ENCODE measurements at places on chromosomes 11 and 22.

GRCh38 chr11:8183111-8183510, 14.3 kb upstream of the RIC3 start:
- no peak for DNase-seq

DNA sequence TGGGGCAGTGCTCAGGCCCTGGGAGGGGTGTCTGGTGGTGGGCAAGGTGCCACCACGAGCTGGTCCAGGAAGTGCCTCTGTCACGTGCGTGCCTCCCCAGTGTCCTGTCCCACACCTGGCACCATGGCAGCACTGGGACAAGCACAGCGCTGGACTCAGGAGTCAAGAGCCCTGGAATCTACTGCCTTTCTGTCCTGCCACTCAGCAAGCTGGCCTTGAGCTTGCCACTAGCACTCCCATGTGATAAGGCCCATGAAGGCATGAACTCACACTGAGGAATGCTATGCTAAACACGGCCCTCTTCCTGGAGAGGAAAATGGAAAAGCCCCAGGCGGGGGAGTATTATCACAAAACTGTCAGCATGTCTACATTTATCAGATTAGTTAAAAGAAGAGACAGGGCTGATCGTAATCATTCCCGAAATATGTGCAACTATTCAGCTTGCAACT, 50.7 kb upstream of the SLC35C1 start:
- DNase-seq: no peak

GRCh38 chr11:46075928-46076327, 45.3 kb downstream of the PHF21A start:
- DNase-seq: no peak

- DNase-seq: no peak
Observed at GRCh38 chr11:130553306-130553705, 104.9 kb downstream of the ADAMTS15 start.

DNA sequence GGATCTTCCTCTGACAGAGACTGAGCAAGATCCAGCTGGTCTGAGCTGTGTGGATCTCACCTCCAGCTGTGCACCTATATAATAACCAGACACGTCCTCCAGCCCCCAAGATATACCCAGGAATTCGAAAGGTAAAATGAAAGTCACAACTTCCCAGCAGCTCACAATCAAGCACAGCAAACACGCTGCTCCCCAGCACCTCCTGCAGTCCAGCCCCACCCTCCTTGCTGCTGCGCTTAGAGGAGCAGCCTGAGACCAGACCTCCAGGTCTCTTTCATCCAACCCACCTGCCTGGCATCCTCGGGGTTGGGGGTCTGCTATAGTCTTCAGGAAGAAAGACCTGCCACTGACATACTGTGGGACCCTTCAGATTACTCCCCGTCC, 3.0 kb upstream of the APOL4 start:
- no peak for DNase-seq

DNA sequence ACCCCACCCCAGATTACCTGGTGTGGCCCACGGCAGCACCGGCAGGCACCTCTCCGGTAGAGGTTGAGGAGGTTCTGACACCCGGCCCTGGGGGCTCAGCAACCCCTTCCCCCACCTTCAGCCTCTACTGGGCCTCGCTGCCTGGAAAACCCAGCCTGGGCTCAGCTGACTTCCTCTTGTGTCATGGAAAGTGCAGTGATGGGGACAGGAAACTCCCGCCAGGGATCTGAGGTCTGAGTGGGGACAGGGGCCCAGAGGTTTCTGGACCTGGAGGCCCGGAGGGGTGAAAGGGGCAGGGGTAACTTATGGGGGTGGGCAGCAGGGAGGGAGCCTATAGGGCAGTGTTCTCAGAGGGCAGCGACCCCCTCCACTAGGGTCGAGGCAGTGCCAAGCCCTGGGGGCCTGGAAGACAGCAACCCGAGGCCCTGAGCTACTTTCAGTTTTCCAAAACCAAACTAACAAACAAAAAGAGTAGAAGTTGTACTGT, 10.0 kb upstream of the CD5 start:
- peak; percentile 18 for DNase-seq

- no peak for DNase-seq
Observed at GRCh38 chr11:126080161-126080941, 17.7 kb upstream of the CDON start.
